Activated T-cell treated with anti-CD3 and anti-CD28 coated beads, Interleukin-2, amount 50 U/mL, for 1 hour (primary cell): ENCODE measurements at places on chromosomes 5 and 9.

DNA sequence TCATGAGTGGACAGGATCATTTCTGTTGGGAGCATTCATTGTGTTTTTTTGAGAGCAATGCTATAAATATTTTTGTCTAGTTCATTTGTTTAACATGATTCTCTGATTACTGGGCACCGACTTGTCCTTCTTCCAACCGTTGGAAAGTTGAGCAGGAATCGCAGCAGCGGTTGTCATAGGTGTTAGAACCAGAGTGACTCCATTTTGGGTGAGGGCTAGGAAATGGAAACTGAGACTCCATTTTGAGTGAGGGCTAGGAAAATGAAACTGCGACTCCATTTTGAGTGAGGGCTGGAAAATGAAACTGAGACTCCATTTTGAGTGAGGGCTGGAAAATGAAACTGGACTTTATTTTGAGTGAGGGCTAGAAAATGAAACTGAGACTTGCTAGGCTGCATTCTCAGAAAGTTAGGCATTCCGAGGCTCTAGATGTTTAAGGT, 100.6 kb downstream of the ICE1 start:
- no peak for DNase-seq

GRCh38 chr5:134088291-134088690, 26.2 kb upstream of the TCF7 start:
- no peak for DNase-seq

- DNase-seq, result no peak
Measured at GRCh38 chr9:111029260-111029659, 9.0 kb downstream of the LPAR1 start.

DNA sequence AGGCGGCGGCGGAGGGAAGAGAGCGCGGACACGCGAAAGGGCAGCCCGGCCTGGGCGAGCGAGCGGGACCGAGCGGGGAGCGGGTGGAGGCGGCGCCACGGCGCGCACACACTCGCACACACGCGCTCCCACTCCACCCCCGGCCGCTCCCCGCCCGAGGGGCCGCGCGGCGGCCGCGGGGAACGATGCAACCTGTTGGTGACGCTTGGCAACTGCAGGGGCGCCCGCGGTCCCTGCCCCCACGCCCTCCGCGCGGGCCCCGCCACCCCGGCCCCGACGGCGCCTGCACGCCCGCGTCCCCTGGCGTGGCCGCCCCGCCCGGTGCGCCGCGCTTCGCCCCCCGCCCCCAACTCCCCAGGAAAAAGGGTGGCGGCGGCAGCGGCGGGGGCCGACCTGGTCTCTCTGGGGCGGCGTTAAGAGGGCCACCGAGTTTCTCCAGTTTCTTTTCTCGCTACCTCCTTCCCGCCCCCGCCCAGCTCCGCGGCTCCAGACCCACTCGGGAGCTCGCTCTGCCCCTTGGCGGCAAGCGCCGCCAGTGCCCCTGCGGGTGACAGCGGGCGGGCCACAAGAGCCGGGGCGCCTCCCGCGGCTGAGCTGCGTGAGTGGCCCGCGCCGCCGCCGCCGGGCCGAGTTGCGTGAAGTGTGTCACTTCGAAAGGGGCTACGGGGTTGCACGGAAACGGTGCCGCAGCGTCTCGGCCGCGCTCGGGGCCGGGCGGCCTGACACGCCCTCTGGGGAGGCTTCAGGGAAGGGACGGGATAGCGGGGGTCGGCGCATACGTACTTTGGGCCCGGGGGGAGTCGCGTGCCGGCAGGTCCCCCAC, at the start of gene NR3C1:
NR3C1 (minus strand) TSS at position 94 of the 823 bp plus-strand sequence. CDS start 2,847 bp downstream, outside the sequence.
- DNase-seq, result peak; percentile 92

GRCh38 chr9:23621188-23621587, 204.9 kb downstream of the ELAVL2 start:
- no peak for DNase-seq

- no peak for DNase-seq
Measured at GRCh38 chr5:128870373-128870772, 94.9 kb upstream of the SLC27A6 start.

GRCh38 chr5:1594357-1595106, 70.8 kb upstream of the LPCAT1 start:
- DNase-seq, result peak; percentile 77

DNA sequence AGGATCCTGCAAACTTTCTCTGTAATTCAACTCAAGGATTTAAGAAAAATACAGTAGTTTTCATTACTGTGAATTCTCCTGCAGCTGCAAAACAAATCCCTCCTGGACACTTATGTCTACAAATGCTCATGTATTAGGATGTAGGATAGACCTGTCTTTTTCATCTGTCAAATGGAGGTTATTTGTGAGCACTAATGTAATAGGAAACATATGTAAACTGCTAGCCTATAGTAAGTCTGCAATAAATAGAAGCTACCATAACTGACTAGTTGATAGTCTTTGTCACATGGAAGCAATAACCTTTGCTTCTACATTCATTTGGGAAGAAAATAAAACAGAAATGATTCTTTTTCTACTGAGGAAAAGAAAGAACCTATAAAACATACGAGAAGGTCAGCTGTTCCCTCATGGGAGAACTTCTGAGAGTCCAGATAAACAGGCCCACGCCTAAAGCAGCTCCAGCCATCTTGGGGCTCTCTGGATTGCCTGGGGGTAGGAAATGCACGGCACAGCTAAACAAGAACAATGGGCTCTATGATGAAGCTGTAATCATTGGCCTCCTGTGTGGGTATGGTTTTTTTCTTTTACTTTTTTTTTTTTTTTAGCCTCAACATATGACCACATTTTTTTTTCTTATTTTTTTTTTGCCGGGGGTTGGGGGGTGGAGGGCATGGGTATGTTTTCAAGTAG, 6.2 kb downstream of the KCNV2 start:
- no peak for DNase-seq

- no peak for DNase-seq
Measured at GRCh38 chr5:35478856-35479682, 138.6 kb upstream of the SPEF2 start.

- no peak for DNase-seq
Measured at GRCh38 chr5:1460054-1460682, 14.9 kb upstream of the SLC6A3 start.

GRCh38 chr9:107141967-107142366, 141.1 kb upstream of the RAD23B start:
- DNase-seq, result no peak

GRCh38 chr5:115507681-115508080, 36.9 kb downstream of the FEM1C start:
- no peak for DNase-seq

DNA sequence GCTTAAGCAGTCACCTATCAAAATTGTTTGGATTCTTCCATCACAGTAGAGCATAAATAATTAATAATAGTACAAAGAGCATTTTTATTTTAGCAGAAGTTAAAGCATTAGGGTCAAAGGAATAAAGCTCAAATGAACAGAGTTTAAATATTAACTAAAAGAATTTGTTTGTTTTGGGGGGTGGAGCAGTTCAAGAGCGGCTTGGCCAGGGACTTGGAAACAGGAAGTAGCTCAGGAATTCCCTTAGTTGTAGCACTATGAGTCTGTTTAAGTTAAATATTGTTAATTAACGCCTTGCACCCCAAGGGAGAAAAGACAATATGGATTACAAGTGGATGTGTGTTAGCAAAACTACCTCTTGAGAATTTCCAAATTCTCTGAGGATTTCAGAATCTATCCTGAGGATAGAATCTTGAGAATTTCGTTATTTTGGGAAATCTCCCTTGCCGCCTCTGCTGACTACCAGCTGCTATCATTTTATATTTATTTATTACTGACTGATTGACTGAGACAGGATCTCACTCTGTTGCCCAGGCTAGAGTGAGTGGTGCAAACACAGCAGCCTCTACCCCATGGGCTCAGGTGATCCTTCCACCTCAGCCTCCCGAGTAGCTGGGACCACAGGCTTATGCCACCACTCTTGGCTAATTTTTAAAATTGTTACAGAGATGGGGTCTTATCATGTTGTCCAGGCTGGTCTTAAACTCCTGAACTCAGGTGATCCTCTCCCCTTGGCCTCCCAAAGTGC, 96.7 kb upstream of the CHD1 start:
- DNase-seq, result no peak

- no peak for DNase-seq
Measured at GRCh38 chr9:131517761-131518190, 13.3 kb downstream of the UCK1 start.

- DNase-seq, result no peak
Measured at GRCh38 chr5:86684222-86684621, 66.5 kb downstream of the COX7C start.

DNA sequence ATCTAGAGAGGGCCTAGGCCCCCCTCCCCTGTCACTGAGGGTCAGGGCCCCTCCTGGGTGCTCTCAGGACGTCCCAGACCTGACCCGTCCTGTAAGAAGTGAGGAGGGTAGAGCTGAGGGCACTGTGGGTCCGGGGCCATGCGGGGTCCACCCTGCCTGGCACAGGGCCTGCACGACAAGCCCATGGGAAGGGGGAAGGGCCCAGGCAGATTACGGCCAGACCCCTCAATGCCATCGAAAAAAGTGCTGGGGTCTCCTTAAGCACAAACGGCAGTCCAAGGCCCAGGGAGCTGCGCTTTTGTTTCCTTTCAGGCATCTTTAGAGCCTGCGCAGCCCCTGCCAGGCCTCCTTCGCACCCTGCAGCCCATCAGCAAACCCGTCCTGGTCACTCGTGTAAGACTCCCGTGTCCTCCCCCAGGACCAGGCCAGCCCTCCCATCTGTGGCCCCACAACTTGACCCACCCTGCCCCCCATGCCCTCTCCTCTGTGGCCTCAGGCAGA, 4.4 kb upstream of the EXOC3 start:
- no peak for DNase-seq

DNA sequence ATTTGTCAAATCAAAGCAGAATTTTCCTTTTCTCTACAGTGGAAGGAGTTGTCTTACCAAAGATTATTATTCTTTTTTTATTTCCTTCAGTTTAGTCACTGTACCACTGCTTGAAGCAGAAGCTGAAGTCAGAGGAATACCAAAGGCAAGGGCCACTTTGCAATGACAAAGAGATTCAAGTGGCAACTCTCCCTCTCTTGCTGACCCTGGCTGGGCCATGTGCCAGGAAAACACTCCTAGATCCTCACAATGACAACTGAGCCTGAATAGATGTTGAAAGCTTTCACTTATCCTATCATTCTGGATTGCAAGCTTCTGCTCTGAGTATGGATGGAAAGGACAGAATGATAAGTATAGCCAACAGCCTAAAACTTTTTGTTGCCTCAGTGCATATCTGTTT, 618.3 kb downstream of the NR2F1-AS1 start:
- DNase-seq, result no peak

DNA sequence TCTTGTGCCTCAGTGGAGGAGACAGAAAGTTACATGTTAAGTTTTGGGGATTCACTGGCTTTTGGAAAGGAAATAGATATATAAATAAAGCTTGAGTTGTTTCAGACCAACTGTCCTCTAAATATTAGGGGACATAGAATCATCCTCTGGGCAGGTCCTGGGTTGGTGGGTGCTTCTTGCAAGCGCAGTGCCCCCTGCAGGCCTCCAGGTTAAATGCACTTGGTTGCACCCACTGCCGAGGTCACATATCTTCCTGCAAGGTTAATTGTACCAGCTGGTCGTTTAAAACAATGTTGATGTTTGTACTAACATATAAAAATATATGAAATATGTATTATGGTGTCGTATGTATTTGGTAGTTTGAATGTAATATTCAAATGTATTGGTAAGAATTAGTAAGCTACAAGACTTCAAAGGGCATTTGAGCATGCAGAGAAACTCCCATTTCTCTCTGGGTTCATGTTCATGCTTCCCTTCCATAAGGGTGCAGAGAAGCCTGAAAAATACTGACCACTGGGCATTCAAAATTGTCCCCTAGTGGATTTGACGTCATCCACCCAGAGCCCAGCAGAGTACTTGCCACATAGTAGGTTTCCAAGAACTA, 87.0 kb downstream of the ZNF618 start:
- no peak for DNase-seq

DNA sequence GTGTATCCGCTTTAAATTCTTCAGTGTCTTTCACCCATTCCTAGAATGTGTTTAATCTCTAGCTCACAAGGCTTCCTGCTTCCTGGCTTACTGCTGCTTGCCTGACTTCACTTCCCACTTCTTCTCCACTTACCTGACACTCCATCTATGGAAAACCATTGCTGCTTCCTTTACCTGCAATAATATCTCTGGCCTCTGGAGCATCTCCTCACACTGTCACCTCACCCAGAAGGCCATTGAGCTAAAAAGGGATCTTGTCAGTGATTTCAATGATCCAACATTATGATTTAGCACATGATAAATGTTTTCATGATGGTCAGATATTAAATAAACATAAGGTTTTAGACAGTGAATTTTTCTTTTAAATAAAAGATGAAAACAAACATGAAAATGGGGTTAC, 281.1 kb downstream of the MRPS30 start:
- no peak for DNase-seq

DNA sequence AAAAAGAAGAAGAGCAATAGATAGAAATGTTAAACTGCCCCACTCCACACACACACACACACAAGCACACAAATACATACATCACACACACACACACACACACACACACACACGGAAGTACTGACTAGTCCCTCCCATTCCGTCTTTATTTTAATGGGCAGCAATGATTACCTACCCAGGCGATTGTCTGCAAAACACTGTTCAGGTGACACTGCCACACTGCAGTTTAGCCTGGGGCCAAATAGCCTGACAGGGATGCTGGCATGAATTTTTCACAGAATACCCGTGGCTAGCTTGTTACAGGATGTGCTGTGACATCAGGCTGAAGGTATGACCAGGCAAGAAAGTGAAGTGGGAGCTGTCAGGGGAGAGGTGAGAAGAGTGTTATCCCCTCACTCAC, 86.9 kb downstream of the FRMD3 start:
- DNase-seq, result no peak

- DNase-seq, result no peak
Measured at GRCh38 chr5:16626696-16627264, 10.0 kb upstream of the RETREG1 start.

DNA sequence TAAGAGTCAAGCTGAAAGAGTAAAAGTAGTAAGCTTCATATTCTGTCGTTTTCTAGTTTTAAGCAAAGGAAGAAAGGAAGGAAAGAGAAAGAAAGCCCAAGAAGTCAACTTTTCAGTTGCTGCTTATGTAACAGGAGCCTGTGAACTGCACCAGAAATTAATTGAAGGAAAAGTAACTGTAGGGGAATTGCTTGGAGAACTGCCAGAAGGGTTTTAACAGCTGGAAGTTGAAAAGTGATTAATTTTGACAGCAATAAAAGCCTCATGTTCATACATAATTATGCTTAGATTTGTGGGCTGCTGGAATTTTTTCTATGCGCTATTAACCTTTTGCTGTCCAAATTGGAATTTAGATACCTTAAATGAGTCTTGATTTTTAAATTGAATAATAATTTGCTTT, 255.7 kb downstream of the ENC1 start:
- DNase-seq, result no peak

GRCh38 chr5:68593211-68593671, 377.7 kb downstream of the PIK3R1 start:
- no peak for DNase-seq

- no peak for DNase-seq
Measured at GRCh38 chr5:180823940-180824629, 21.5 kb upstream of the MGAT1 start.

GRCh38 chr5:112579599-112580170, 158.0 kb upstream of the APC start:
- no peak for DNase-seq

- DNase-seq, result no peak
Measured at GRCh38 chr5:112546946-112547592, 128.0 kb upstream of the EPB41L4A start.

- no peak for DNase-seq
Measured at GRCh38 chr9:3049636-3050035, 205.7 kb upstream of the PUM3 start.
